ENCODE measurements at places on chromosomes 1 and 21. TPM values are rescaled to one million over a fixed set of nuclear protein-coding genes. Genes with fewer than 3 reads are reported as not detected.

WNT3A gene
- not detected for total RNA-seq

CLCA4 gene
- not detected for total RNA-seq

PROK1 gene
- not detected for total RNA-seq

CD1B gene
- total RNA-seq = not detected

UHMK1 gene
- 60.6 TPM for total RNA-seq

OR2G6 gene
- total RNA-seq = not detected

FBLIM1 gene
- total RNA-seq = 69.9 TPM

OR6K3 gene
- not detected for total RNA-seq

PTPN14 gene
- 49.8 TPM for total RNA-seq

SLC1A7 gene
- 0.13 TPM for total RNA-seq

OR2T35 gene
- total RNA-seq = not detected

CD1D gene
- not detected for total RNA-seq

B4GALT2 gene
- total RNA-seq = 221 TPM

NR5A2 gene
- total RNA-seq = 0.65 TPM

LELP1 gene
- not detected for total RNA-seq

S100A2 gene
- 9.0 TPM for total RNA-seq

S100A3 gene
- total RNA-seq = 3.8 TPM

TTC24 gene
- not detected for total RNA-seq

THEM5 gene
- total RNA-seq = not detected

TTC13 gene
- total RNA-seq = 14.3 TPM

Data from GM23248 (cell line).